ENCODE measurements at places on chromosomes 7 and 10.
A peak's percentile ranks its signal among the peaks of the same experiment; 100 is the strongest.

- DNase-seq = no peak
These were observed 73.2 kb downstream of the SRI start for GRCh38 chr7:88146616-88147015.

DNA sequence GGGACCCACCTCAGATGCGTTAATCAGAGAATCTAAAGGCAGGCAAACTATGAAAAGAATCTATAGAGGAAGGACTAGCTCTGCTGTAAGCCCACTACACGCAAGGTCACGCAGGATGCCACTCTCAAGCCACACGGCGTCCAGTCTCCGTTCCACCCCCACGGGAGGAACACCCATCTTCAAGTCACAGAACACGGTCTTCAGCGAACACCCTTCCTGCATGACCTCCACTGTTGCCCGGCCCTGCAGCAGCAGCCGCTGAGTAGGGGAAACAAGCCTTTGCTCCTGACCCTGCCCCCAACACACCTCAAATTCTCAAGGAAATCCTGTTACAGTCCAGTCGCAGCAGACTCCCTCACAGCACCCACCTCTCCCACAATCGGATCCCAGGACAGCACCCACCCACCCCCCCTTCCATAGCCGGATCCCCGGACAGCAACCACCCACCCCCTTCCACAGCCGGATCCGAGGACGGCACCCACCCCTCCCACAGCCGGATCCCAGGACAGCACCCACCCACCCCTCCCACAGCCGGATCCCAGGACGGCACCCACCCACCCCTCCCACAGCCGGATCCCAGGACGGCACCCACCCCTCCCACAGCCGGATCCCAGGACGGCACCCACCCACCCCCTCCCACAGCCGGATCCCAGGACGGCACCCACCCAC, 133.7 kb downstream of the DIP2C start:
- no peak for DNase-seq

DNA sequence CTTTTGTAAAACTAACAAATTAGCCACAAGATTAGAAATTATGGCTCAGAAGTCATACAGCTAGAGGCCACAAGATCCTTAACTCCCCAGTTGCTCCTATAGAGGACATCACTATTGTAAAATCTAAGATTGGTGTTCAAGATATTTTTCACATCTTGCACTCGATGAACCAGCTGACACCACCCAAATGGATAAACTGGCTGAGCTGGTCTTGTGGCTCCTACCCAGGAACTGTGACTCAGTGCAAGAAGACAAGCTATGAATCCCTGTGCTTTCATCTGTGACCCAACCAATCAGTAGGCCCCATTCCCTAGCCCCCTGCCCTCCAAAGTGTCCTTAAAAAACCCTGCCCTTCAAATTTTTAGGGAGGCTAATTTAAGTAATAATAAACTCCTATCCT, 27.9 kb upstream of the R3HCC1L start:
- no peak for DNase-seq

DNA sequence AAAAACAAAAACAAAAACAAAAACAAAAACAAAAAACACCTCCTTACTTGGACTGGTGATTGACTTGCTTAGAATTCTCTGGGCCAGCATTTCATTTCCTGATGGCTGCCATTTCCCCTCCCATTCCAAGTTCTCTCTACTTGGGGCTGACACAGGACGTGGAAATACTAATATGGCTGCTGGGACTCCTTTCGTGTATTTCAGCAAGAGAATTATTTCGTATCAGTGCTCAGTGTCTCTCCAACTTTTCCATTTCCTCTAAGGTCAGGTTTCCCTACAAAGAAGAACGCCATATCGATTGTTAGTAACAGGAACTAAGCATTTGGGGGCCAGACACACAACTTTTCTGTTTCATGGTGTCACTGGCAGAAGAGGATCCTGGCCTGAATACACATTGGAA, 22.5 kb upstream of the VAX1 start:
- peak; percentile 27 for DNase-seq

- DNase-seq = no peak
These were observed 25.5 kb downstream of the JAZF1 start for GRCh38 chr7:28155019-28155660.

- DNase-seq = no peak
These were observed 20.6 kb upstream of the CHRM2 start for GRCh38 chr7:136847858-136848257.

DNA sequence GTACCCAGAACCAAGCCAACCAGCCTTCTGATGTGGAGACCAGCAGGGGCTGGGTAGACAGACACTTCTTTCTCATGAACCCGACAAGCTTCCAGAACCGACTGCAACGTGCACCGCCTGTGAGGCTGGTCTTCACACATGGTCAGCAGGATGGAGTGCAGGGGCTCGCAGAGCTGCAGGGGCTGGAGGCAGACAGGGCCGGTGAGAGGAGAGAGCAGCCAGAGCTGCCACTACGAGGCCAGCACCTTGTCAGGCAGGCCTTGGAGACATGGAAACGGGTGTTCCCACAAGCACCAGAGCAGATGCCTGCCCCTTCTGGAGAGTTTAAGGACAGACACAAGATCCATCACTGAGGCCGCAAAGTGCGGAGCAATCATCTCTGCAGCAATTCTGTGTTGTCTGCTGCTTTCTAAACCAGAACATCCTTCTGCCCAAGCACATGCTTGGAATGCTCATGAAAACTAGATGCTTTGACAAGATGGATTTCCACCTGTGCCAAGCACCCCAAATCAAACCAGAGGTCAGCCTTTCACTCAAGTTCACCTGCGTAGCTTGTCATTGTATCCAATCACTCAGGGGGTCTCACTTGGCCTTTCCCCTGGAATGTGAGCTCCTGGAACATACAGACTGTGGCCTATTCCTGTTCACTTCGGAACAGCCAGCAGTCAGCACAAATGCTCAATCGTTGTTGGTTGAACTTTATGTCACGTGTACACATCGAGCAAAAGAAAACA, 32.2 kb downstream of the FRMPD2 start:
- no peak for DNase-seq

DNA sequence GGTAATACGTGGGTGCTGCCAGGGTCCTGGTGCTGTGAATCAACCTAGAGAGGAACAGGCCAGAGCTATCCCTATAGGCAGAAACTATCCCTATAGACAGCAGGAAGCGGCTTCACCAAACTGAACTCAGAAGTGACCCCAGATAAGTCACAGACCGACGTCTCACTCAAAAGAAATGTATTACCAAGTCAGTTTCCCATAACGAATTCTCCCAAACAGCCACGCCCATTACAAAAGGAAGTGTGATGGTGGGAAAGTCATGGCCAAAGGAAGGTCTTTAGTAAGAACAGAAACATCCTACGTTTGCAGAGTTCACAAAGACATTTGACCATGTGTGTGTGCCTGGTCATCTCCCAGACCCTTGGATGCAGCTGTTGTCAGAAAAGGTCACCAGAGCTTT, 470.8 kb upstream of the ADARB2 start:
- no peak for DNase-seq

DNA sequence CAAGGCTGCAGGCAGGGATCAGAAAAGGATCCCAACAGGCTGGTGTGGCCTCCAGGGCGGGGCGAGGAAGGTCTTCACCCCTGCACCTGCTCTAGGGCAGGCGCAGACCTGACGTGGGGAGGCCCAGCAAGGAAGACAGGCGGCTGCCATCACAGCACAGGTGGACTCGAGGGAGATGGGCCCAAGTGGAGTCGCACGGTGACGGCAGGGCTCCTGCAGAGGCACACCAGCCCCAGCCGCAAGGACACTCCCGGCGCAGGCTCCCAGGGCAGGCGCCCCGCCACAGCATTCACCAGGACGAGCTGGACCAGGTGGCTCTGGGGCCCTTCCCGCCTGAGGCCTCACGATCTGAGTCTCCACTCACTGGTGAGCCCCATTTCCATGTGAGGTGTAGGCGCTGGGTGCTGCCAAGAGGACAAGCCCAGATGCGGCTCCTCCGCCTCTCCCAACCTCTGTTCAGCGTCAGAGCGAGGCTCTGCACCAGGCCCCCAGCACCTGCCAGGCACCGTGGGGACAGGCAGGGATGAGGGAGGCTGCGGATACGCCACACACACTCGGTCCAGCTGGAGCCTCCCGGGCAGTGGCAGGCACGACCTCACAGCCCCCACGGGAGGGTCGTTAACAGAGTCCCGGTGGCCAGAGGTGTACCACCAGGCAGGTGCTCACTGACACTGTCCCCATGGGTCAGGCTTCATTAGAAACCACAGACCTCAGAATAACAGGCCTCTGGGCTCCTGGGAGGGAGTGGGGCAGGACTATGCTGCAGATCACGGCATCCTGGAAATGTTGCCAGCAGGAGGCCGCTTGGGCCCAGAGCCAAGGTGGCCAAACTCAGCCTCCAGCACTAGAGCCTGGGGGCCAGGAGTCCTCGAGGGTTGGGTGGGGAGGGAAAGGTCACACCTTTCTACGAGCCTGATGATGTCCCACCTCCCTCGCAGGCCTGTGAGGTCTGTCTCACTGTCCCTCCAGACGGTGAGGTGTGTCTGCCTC, 111.6 kb downstream of the MAD1L1 start:
- no peak for DNase-seq

DNA sequence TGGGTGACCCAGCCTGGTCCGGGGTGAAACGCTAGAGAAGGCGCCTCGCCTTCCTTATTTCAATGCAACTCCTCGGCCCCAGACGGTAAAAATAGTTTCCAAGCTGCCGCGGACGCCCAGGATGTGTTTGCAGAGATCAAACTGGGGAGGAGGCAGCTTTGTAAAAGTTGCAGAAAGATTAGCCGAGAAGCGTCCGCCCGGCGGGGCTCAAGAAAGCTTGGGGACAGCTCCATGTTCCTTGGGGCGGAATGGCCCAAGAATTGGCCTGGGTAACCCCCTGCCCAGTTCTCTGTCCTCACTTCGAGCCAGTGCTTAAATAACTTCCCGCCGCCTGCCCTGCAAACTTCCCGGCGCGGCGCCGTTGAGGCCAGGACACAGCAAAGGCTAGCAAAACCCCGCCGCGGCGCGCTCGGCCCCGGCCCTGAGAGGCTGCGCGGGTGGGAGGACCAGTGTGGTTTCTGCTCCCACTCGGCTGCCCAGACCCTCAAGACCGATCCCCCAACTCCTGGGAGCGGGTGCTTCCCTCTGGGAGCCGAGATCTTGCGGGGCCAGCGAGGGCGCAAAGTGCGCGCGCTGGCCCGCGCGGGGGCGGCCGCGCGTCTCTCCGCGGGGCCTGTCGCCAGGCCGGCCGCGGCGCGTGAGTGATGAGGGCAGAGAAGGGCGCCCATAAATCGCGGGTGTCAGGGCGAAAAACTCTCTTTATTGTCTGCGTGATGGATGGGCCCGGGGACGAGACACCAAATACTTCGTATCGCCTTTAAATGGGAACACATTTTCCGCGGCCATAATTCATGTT, 6.3 kb upstream of the ZNF503 start:
- DNase-seq = peak; percentile 80

GRCh38 chr7:95577137-95577536, 19.2 kb downstream of the PDK4 start:
- DNase-seq = no peak

GRCh38 chr7:144473908-144474307, 70.4 kb upstream of the NOBOX start:
- no peak for DNase-seq

DNA sequence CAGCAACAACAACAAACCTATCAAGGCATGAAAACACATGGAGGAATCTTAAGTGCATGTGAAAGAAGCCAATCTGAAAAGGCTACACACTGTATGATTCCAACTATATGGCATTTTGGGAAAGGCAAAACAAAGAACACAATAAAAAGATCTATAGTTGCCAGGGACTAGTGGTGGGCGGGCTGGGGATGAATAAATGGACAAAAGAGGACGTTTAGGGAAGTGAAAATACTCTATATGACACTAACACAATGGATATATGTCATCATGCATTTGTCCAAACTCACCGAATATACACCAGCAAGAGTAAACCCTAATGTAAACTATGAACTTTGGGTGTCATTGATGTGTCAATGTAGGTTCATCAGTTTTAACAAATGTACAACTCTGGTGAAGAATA, 89.1 kb downstream of the SEMA3E start:
- DNase-seq = no peak

DNA sequence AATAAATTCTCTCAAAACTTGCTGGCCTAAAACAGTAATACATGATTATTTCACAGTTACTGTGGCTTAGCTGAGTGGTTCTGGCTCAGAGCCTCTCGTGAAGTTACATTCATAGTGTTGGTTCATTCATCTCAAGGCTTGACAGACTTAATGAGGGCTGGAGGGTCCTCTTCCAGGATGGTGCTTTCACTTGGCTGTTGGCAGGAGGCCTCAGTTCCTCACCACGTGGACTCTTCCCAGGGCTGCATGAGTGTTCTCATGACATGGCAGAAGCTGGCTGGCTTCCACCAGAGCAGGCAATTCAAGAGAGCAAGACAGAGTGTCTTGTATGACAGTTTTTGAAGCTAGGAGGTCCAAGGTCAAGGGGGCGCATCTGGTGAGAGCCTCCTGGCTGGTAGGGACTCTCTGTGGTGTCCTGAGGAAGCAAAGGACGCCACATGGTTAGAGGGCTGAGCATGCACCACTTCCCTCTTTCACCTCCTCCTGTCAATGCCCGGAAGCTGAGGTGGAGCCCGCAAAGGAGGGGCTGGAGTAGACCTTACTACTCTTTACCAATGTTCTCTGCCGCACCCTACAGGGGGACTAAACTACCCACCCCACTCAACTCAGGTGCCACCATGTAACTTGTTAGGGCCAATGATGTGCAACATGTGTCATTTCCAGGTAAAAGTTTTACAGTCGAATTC, 58.2 kb upstream of the YAE1 start:
- DNase-seq = no peak

DNA sequence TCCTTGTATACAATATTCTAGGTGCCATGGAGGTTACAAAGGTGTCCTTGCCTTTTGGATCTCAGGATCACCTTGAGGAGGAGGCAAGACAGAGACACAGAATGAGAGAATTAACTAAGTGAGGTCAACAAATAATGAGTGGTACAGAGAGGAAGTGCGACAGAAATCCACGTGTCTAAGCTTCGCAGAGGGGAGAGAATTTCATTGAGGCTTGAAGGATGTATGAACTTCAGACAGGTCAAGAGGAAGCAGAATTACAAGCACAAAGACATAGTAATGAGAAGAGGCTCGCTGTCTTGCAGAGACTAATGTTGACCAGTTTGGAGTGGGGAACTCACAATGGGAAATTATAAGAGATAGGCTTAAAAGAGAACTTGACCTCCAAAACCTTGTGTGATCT, 308.7 kb downstream of the FRMD4A start:
- DNase-seq = no peak

GRCh38 chr7:26049081-26049480, 102.9 kb upstream of the NFE2L3 start:
- no peak for DNase-seq

DNA sequence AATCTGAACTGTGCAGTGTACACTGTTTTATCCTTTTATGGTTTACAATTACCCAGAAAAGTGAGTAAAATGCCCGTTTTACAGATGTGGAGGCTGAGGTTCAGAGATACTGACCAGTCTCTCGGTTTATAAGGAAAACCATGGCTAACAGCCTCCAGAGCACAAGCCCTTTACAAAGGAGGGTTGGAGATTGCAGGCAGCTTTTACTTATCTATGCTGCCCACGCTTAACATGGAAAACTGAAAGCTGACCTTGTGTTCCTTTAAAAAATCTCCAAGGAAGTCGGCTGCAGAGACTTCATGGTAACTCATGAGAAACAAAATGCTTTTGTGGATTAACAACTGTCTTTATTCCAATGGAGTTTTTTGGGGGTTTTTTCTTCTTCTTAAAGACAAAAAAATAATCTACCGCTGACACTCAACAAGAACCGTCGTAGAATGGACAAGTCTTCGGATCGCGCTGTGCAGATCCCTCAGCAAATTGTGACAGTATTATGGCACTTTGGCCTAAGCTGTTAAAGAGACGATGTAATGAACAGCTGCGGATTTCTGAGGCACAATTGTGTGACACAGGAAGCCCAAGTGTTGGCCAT, 654 bp upstream of the SLF2 start:
- DNase-seq = no peak
